Activated CD4-positive, alpha-beta T cell treated with anti-CD3 and anti-CD28 coated beads, Interleukin-2, amount 50 U/mL, for 24 hours (primary cell): ENCODE measurements at places on chromosomes 4 and X.

- DNase-seq: no peak
Measured at GRCh38 chr4:169241464-169241863, 29.3 kb downstream of the SH3RF1 start.

- DNase-seq: no peak
Measured at GRCh38 chrX:87517571-87518141, at the start of gene KLHL4. Gene KLHL4 (plus strand): TSS chrX:87517802. CDS start chrX:87517894, 92 bp downstream.

DNA sequence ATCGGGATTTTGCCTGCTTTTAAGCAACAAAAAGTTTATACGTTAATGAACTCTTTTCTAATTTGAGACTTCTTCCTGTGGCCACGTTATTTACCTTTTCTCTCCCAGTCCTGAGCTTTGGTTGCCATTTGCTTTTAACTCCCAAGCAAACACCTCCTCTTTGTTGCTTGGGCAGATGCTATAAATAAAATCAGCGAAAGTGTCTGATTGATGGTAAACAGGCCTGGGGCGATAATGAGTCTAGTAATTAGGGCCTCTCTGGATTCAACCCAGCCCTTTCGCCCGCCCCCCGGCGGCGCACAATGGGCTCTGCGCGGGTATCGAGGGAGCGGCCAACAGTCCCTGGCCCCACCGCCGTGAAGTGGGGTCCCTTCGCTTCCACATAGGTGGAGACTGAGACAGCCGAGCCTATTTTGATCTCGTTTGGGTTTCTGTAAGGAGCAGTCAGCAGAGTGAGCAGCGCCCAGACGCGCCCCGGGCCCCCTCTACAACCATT lies 790 bp downstream of the CLGN start:
- DNase-seq: no peak

DNA sequence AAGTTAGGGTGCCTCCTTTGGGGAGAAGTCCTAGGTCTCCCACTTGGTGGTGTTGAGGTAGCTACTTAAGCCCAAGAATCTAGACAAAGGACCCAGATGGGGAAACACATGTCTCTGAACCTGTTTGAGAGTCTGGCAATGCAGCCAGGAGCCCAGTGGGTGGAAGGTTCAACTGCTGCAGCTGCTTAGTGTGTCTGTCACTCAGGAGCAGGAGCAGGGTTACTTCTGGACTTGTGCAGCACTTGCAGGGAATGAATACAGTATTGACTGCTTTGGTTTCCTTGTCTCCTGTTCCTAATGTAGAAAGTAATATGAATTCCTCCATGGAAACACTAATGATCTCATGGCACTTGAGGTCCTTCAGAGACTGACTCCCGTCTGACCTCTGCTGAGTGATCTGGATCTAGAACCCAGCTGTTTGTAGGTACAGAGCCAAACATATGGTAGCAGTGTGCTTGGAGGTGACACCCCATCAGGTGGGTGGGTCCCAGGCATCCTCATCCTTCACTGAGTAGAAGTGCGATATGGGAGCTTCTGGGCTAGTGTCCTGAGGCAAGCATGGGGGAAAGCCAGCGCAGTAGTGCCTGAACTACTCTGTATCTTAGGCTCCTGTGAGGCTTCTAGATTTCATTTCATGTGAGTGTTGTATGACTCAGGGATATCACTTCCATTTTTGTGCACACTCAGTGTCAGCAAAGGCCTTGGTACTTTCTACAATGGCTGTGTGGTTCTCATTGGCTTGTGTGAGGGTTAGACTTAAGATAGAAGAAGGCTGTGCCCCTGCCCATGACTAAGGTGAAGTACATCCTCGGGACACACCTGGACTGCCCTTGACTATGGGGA lies 85.0 kb upstream of the WDR1 start:
- no peak for DNase-seq

DNA sequence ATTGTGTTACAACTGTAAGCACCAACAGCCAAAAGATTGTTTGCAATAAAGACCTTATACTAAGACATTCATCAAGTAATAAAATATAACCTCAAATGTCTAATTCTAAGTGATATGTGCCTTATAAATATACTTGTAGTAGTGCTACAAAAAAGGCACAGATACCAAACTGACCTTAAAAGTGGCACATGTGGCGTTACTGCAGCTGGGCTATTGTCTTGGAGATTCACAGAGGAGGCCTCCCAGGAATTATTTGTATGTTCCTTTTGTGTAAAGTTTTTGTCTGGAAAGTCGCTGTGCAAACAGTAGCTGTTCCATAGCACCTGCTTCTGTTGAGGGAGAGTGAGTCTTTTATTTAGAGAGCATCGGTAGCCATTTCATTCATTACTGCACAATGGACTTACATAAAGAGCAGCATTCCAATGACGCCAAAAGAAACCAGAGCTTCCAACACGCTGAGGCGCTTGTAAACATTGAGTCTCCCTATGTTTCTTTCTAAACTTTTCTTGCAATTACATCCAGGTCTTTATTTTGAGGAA lies 143.7 kb downstream of the RPA4 start:
- DNase-seq: no peak

- no peak for DNase-seq
Measured at GRCh38 chrX:39170464-39170863, 369.2 kb downstream of the MID1IP1 start.

GRCh38 chr4:37726666-37727065 lies 40.5 kb upstream of the RELL1 start:
- DNase-seq: no peak

GRCh38 chr4:7937006-7937405 lies 2.7 kb downstream of the AFAP1 start:
- no peak for DNase-seq

DNA sequence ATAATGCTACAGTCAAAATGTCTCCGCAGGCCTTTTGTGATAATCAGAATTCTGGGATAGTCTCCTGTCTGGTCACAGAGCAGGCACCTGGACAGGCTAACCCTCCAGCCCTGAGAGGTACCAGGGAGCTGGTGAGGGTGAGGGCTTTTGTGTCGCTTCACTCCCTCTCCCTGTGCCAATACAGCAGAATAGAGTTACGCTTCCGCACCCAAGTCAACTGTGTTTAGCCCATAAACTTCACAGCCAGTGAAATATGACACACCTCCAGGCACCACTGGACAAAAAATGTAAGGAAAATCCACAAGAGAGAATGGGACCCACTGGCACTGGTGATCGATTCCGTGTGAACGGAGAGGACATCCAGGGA lies 1.3 kb downstream of the GAK start:
- no peak for DNase-seq

DNA sequence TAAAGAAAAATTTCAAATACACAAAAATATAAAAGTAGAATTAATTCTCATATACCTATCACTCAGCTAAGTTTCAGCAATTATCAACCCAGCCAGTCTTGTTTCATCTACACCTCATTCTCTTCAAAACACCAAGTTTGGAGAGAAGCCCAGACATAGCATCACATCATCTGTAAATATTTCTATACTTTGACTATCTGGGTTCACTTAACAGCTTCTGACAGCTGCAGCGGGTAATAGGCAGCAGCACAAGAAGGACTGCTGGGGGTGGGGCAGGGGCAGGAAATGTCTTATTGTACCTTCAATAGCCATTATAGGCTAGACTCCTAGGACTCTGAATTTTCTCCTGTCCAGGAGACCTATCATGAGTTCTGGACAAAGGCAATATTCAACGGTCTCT lies 54.1 kb downstream of the PHF8 start:
- no peak for DNase-seq

DNA sequence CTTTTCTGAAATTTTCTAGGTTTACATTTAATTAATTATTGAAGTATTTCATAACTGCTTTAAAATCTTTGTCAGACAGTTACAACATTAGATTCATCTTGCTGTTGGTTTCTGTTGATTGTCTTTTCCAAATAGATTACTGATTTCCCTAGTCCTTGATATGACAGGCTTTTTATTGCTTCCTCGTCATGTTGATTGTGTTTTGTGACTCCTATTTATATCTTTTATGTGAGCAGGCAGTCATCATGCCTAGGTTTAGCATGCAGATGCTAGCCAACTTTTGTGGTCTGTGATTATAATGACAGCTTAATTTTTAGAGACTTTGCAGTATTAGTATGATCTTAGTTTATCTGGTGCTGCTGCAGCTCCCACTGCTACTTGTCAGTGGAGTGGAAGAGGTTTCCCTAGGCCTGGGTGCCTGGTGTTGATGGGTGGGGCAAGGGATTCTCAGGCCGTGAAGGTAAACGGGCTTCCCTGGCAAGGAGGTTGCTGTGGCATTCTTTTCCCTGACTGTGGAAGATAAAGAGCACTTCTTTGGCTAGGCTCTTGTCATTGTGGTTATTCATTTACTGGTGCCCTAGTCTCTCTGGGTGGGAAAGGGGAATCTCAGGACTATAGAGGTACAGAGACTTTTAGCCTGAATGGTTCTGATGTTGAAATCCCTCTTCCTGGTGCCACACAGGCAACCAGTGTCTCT lies 65.7 kb downstream of the SERPINA7 start:
- no peak for DNase-seq

GRCh38 chr4:17544205-17544604 lies 29.2 kb downstream of the CLRN2 start:
- DNase-seq: no peak

GRCh38 chrX:109847257-109848187 lies 114.5 kb upstream of the ACSL4 start:
- no peak for DNase-seq

- DNase-seq: no peak
Measured at GRCh38 chr4:59044286-59044900, 1934.2 kb upstream of the IGFBP7 start.

DNA sequence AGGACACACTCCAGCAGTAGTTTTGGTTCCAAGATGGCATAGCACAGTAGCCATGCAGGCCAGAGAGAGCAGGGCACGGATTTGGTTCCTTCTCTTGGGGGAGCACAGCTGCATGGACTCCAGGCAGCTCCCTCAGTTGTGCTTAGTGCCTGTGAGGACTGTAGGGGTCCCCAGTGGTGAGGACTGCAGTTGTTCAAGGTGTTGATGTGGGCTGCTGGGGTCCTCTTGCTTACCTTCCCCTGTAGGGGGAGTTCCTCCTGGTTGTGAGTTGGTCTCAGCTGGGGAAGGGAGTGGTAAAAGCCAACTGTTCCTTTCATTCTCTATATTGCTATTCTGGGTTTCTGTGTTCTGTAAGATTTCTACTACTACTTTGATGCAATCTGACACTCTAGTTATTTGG lies 606.5 kb downstream of the MAGEB5 start:
- no peak for DNase-seq

DNA sequence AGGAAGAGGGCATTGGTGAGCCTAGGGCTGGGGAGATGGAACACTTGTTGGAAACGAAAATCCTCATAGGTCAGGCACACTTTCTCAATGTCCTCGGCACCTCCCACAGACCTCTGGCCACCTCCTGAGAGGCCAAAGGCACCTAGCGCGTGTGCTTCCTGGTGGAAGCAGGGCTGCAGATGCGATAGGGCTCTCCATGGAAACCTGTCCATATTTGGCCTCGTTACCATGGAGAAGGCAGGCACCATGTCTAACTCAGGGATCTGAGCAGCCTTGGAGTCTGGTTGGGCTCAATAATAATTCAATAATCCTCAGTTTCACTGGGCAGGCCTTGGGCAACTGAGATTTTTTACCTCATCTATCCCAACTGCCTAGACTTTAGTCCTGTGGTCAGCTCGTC lies 58.3 kb downstream of the RAI2 start:
- DNase-seq: no peak

GRCh38 chr4:39544580-39545315 lies 17.5 kb upstream of the UGDH start:
- no peak for DNase-seq

DNA sequence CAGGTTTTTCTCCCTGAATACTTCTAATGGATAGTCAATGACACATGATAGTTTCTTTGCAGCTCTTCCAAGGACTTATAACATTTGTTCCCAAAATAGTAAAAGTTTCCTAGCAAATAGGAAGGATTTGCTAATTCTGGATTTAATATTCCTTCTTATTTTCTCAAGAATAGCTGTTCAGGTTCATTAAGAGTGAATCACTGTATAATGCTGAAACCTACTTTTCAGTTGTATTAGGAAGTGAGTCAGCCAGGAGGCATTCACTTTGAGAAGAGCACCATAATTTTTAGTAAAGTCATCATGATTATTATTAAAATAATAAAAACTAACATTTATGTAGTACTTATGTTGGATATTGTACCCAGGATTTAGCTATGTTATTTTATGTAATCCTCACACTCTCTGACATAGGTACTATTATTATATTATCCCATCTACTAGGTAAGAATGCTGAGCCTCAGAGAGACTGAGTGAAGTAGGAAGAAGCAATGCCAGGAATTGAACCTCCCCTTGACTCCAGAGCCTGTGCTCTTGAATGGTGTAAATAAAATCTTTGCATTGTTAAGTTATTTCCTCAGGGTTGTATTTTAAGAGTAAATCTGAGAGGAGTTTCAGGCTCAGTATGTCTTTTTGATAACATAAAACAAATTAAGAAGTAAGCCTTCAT lies 114.8 kb downstream of the REELD1 start:
- DNase-seq: no peak

DNA sequence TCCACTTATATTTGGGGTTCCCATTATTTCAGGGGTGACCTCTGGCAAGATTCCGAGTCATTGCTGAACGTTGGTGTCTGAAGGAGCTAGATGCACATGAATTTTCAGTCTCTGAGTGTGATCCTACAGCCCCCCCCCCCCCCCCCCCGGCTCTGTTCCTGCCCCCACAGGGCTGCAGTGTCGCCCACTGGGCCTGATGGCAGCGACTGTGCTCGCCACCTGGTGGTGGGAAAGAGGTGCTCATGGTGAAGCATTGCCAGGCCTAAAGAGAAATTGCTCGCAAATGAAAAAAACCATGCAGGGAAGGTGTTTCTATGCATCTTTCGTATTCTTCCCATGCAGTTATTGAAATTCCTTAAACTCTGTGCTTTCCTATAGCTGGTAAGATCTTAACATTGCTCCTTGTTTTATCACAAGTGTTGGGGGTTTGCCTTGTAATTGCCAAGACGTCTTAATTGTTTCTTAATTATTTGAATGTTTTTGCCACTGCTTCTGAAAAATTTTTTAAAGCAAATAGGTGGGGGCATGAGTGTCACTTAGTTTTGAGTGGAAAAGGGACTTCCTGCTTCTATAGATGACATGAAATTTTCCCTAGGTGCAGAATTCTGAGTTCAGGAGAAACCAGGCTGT lies 63.2 kb downstream of the CLDN22 start:
- DNase-seq: peak; percentile 23
